Heart right ventricle (tissue), 16 donors: ENCODE measurements at places on chromosomes 11 and 22. TPM values are rescaled to one million over a fixed set of nuclear protein-coding genes. Genes with fewer than 3 reads are reported as not detected.

DNA sequence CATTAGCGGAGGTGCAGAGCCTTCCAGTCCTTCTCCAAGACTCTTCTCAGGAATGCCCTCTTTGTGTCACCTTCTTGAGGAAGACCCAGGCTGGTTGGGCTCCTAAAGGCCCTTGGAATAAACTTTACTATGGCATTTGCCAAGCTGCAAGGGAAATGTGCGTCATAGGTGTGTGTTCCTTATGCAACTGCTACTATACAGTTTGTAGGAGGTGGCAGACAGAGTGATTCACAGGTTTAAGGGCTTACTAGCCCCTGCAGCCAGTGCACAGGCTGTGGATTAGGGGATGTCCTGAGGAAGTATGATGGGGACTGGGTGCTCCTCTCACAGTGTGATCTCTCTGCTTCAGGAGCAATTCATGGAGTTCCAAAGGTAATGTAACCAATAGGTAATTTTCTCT lies 74.6 kb downstream of the TENM4 start:
- DNase-seq: no peak
- no peaks in the 10 kb centered on the region for H3K36me3 ChIP-seq
- no peak overlapping the region for H3K27ac ChIP-seq
- H3K27me3 ChIP-seq: peaks cover 16% of the 10 kb centered on the region
- no peaks in the 10 kb centered on the region for H3K4me1 ChIP-seq

DNA sequence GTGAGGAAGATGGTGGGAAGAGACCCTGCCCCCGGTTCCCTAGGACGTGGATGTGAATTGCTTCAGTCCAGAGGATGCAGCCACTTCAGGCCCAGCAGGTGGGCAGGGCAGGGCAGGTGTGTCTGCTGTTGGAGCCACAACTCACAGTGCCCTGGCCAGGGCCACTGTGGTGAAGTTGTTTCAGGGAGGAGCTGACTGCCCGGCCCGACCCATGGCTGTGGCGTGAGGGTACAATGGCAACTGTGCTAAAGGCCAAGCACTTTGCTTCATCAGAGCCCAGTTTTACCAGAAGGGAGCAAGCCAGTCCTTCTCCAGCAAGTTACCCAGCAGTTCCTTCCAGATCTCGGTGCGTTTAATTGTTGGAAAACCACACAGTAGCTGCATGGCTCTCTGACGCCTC lies 1174.4 kb downstream of the BRD1 start:
- H3K4me3 ChIP-seq: no peak overlapping the region
- no peak overlapping the region for H3K27ac ChIP-seq
- H3K27me3 ChIP-seq: peaks cover 5% of the 10 kb centered on the region
- DNase-seq: no peak
- no peaks in the 10 kb centered on the region for H3K4me1 ChIP-seq
- H3K36me3 ChIP-seq: no peaks in the 10 kb centered on the region

- no peak overlapping the region for H3K27ac ChIP-seq
- peak; percentile 83 for DNase-seq
- H3K4me3 ChIP-seq: no peak overlapping the region
- H3K36me3 ChIP-seq: no peaks in the 10 kb centered on the region
- H3K4me1 ChIP-seq: peaks cover 14% of the 10 kb centered on the region
- H3K27me3 ChIP-seq: no peaks in the 10 kb centered on the region
Observed at GRCh38 chr11:134047586-134047999, 21.3 kb upstream of the JAM3 start.

DNA sequence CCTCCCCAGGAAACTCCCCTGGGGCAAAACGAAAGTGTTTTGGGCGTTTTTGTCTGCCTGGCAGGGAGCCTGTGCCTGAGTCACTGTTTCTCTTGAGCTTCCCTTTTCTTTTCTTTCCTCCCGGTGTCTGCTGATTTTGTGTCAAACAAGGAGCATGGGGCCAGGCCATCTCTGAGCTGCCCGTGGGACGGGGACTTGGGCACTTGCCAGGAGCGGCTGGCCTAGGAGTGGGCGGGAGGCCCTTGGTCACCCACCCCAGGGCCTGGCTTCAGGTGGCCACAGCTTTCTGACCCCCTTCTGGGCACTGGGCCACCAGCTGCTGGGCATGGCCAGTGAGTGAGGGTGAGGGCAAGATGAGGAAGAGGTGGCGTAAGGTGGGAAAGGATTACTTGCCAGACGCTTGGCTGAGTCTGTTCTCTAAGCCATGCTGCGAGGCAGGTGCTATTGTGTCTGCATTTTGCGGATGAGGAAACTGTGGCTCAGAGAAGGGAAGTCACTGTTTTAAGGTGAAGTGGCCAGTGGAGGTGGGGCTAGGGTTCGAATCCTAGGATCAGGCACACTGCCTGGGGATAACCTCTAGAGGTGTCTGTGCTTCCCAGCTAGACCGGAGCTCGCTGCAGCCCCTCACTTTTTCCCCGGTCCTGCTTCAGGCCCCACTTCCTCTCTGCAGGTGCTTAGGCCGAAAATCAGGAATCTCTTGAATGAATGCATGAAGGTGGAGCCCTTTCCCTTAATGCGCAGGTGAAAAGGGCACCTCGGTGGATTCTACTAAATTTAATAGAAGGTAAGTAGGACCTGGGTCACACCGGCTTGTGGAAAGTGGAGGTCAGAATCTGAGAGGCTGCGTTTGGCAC lies 7.8 kb upstream of the NFAM1 start:
- no peaks in the 10 kb centered on the region for H3K36me3 ChIP-seq
- no peak for DNase-seq
- H3K27ac ChIP-seq: no peak overlapping the region
- peaks cover 13% of the 10 kb centered on the region for H3K27me3 ChIP-seq
- no peak overlapping the region for H3K4me3 ChIP-seq

DNA sequence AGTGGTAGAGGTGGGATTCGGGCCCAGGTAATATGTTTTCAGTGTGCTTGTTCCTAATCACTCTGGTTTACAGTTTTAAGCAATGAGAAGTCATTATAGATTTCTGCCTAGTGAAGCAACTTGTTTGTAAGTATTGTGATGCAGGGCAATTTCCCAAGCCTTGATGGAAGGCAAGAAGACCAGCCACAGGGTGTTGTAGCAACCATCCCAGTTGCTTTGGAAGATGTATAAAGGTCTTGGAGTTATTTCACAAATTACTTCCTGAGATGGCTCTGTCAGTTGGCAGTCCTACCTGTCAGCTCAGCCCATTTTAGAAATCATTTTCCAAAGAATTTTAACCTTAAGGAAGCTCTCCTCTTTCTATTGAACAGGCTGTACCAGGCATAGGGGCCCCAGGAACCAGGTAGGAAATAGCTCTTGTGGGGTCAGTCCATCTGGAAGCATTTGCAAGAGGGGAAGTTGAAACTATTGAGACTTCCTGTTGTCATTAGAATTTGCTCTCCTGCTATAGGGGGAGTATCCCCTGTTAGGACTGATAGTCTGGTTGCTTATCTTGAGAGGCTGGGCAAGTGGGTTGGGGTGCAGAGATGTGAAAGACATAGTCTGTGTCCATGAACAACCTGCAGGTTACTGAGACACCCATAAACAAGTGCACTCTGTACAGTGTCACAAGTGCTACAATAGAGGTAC lies 47.9 kb downstream of the STIM1 start:
- no peaks in the 10 kb centered on the region for H3K27me3 ChIP-seq
- H3K27ac ChIP-seq: no peak overlapping the region
- peaks cover 40% of the 10 kb centered on the region for H3K4me1 ChIP-seq
- H3K4me3 ChIP-seq: no peak overlapping the region
- no peaks in the 10 kb centered on the region for H3K36me3 ChIP-seq

DNA sequence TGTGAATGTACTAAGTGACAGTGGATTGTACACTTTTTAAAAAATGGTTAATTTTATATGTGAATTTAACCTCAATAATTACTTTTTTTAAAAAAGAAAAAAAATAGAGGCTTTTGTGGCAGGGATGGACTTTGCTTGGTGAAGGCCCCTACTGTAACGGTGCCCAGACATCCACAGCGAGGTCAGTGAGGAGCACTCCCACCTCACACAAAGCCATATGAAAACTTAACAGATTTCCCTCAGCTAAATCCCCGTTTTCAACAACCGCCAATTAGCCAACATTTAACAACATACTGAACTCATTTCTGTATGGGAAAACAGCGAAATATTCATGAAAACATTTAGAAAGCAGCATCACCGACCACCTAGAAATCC lies 642 bp upstream of the C11orf58 start:
- no peak for DNase-seq
- H3K4me3 ChIP-seq: peak overlapping the region; percentile 81
- no peaks in the 10 kb centered on the region for H3K36me3 ChIP-seq
- H3K4me1 ChIP-seq: peaks cover 33% of the 10 kb centered on the region

DNA sequence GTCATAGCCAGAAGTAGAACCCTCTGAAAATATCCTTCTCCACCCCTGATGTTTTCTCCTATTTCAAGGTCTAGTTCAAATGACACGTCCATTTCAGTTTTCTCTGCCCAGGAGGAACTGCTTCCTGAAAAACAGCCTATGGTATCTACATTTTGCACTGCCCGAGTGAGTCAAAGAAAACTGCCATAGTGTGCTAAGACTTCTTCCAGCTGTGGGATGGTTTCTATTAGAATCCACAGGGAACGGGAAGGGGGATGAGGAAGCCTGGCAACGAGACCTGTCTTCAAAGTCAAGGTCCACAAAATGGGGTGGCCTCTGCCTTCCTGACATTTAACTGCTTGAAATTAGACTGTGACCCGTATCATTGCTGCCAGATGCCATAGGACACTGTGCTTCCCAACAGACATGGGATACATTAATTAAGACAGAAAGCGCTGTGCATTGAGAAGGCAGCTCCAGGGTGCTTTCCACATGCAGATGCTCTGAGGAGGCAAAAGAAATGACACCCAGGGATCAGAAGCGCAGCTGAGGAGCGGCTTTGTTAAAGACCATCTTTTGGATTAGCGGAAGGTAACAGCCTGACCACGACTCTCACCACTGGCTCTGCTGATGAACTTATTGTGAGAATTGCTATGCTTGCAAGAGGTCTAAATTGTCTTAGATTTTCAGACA lies 39.4 kb upstream of the NUP50 start:
- no peak for DNase-seq
- no peaks in the 10 kb centered on the region for H3K27me3 ChIP-seq

DNA sequence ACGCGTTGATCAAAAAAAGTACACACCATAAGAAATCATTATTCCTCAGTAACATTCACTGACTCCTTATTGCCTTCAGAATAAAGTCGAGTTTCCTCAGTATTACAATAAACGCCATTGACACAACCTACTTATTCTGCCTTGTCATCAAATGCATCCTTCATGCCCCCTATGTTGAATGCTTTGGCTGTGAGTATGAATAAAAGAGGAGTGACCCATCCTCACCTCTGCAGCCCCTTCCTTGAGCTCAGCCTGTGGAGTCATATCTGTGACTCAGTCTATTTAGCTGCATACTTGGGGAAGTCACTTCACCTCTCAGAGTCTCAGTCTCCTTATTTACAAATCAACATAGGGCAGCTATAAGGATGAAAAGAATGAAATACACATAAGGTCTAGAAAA lies 65.1 kb downstream of the USP35 start:
- H3K4me1 ChIP-seq: peaks cover 44% of the 10 kb centered on the region
- H3K36me3 ChIP-seq: peaks cover 17% of the 10 kb centered on the region
- H3K4me3 ChIP-seq: no peak overlapping the region
- DNase-seq: no peak
- no peak overlapping the region for H3K27ac ChIP-seq

GRCh38 chr11:74004759-74005615 lies 3.9 kb downstream of the UCP3 start:
- no peaks in the 10 kb centered on the region for H3K27me3 ChIP-seq
- DNase-seq: no peak
- H3K27ac ChIP-seq: no peak overlapping the region
- no peak overlapping the region for H3K4me3 ChIP-seq

GRCh38 chr11:67163006-67163405 lies 43.9 kb downstream of the KDM2A start:
- no peak for DNase-seq
- peaks cover under 1% of the 10 kb centered on the region for H3K4me1 ChIP-seq
- no peak overlapping the region for H3K27ac ChIP-seq
- no peaks in the 10 kb centered on the region for H3K27me3 ChIP-seq
- no peak overlapping the region for H3K4me3 ChIP-seq

DNA sequence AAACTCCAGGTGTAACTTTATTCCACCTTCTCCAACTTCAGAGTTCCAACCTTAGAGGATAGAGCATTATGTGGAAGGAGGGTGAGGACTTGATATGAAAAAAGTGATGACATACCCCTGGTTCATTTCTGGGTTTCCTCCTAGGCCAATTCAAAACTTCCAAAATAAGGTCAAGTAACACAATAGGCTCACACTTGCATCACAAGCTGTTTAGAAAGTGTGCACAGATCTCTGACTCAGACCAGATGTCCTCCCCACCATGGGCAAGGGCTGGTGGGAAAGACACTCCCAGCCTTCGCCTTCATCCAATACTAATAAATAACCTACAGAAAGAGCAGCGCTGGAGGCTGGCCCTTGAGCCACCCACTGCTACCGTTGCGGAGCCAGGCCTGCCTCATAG lies 5.8 kb upstream of the BUD13 start:
- H3K36me3 ChIP-seq: peaks cover 79% of the 10 kb centered on the region
- DNase-seq: no peak
- no peak overlapping the region for H3K27ac ChIP-seq
- H3K4me3 ChIP-seq: no peak overlapping the region
- no peaks in the 10 kb centered on the region for H3K27me3 ChIP-seq

Gene GTF2H1
- polyA plus RNA-seq: 14.9 TPM

Gene ILK
- 244 TPM for polyA plus RNA-seq

Gene SAA4
- not detected for polyA plus RNA-seq
